ENCODE measurements at places on chromosomes 7 and 10. TPM values are rescaled to one million over a fixed set of nuclear protein-coding genes. Genes with fewer than 3 reads are reported as not detected.

DNA sequence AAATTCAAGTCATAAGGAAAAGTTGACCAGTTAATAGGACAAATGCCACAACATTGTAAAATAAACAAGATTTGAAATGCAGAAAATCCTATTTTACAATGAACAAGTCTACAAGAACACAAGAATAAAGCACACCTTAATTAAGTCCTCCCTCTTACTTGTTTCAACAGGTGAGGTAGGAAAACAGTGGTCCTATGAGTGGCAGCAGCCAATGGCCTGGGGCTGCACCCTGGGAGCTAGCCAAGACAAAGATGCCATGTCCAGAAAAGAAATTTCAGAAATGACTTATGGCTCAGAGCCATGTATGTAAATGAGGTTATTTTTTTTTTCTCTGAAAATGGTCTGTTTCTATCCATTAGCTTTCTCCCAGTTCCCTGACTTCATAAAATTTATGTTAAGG lies 14.3 kb downstream of the KLLN start:
- DNase-seq, result peak; percentile 41

DNA sequence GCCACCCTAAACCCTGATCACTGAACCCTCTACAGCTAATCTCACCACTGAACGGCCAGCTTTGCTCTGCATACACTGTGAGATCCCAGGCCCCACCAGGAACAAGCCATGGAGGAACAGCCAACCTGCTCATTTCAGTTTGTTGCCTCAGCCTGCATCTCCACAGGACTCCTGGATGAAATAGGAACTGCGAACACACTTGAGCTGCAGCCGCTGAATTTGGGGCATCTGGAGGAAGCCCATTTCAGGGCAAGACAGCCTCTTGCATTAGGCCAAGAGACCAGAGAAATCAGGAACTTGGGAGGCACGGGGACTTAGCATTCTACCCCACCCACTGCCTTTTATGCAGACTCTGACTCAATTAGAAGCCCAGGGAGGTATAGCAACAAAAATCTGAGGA lies 14.5 kb upstream of the EGR2 start:
- no peak for DNase-seq

GRCh38 chr10:88804083-88804812 lies 1.7 kb downstream of the LIPM start:
- no peak for DNase-seq

- peak; percentile 58 for DNase-seq
These were observed 4.3 kb upstream of the KCNMA1 start for GRCh38 chr10:77641788-77642397.

The CCSER2 gene
- total RNA-seq, result 45.3 TPM

All from mammary epithelial cell (primary cell).